Skeletal muscle cell (primary cell): ENCODE measurements at places on chromosomes 16 and 17.

GRCh38 chr16:75193730-75194444 lies 13.1 kb downstream of the CTRB2 start:
- no peak for DNase-seq

DNA sequence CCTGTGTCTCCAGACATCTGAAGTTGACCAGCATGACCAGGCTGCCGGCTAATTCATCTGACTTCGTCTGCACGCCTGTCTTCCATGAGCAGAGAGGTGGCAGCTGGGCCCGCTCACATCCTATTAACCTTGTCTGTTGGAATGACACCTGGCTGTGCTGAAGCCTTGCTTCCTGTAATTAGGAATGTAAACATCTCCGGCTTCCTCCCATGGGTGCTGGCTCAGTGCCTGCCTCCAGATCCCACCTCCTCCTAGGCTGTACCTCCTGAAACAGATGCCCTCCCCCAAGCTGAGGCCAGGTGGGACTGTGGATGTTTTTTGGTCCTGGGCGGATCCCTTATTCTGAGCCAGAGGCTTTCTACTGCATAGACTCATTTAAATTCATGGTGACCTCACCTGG lies 296.3 kb downstream of the HS3ST4 start:
- no peak for DNase-seq

- DNase-seq: no peak
These were observed 1400.7 kb downstream of the CDH8 start for GRCh38 chr16:60635548-60635947.

GRCh38 chr17:68812876-68813584 lies 142.2 kb downstream of the ABCA8 start:
- no peak for DNase-seq

DNA sequence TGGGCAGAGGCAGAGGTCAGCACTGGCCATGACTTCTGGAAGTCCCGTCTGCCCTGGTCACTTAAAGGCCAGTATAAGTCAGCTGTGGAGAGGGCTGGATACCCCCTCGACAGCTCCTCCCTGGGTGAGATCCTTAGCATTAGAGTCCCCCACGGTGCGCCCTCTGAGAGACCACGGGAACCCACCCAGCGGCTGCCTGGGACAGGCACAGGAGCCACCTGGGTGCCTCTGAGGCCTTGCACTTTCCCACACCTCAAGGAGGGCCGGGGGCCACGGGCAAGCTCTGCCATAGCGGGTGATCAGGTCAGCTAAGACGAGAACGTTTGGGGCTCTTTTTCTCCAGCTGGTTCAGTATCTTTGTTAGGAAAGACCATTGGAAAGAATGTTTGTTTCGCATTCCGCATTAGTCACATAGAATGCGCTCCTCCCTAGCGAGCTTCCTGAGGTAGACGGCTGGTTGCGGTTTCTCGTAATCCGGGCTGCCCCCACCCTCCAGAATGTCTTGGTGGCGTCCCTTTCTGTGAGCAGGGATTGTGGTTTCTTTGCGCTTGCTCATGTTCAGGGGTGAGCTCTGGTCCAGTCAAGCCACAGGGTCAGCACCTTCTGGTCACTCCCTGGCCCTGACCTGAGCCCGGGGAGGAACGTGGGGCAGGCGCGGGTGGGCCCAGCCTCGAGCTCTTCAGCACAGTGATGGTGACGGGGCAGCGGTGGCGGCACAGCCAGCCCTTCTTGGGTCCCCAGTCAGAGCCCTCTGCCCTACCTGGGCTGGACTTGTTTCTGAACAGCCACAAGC lies 25.2 kb downstream of the NME3 start:
- DNase-seq: peak; percentile 39

DNA sequence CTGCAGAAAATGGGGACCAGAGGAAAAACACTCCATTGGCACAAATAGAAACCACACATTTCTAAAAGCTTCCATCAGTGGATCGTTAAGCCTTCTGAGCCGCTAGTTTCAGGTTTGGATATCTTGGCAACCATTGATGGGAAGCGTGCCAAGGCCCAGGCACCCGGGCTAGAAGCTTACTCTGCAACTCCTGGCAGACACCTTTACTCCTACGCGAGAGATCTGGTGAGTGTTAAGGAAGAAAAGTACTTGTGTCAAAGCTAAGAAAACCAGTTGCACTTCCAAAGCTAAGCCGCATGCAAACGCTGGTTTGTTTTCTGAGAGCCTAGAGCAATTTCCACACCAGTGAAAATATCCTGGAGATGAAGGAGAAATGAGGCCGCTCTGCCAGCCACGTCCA lies 472.4 kb downstream of the PMP22 start:
- DNase-seq: peak; percentile 65

- no peak for DNase-seq
These were observed 8.1 kb upstream of the CCL18 start for GRCh38 chr17:36055921-36056520.

- DNase-seq: no peak
These were observed 57.3 kb downstream of the MAF start for GRCh38 chr16:79543219-79543618.

GRCh38 chr16:10938796-10939648 lies 3.2 kb downstream of the DEXI start:
- no peak for DNase-seq

- DNase-seq: no peak
These were observed 10.9 kb downstream of the HSPB9 start for GRCh38 chr17:42133461-42134041.

DNA sequence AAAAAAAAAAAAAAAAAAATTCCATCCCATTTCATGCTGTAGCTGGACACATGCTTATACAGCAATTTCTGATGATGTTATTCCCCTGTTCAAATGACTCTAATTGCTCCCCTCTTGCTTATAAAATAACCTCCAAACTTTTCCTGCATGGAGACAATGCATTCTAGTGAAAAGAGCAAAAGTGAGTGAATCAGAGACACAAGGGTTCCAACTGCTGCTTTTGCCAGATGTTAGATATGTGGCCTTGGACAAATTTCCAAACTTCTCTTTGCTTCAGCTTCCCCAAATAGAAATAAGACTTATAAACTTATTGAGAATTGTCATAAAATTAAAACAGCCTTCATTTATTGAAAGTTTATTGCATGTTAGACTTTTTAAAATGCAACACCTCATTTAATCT lies 65.0 kb upstream of the AXIN2 start:
- DNase-seq: no peak

DNA sequence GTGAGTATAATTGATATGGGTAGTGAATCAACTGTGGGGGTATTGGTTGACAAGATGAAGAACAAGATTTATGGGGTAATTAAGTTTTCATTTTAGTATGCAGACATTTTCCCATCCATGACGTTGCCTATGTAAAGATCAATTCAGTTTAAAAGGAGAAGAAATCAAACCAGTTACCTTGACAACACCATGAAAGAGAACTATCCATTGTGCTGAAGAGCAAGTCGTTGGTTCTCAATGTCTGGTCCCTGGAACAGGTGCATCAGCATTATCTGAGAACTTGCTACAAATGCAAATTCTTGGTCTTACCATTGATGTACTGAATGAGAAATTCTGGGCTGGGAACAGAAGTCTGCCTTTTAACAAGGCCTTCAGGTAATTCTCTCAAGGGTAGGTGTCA lies 801 bp upstream of the OR4D2 start:
- no peak for DNase-seq

DNA sequence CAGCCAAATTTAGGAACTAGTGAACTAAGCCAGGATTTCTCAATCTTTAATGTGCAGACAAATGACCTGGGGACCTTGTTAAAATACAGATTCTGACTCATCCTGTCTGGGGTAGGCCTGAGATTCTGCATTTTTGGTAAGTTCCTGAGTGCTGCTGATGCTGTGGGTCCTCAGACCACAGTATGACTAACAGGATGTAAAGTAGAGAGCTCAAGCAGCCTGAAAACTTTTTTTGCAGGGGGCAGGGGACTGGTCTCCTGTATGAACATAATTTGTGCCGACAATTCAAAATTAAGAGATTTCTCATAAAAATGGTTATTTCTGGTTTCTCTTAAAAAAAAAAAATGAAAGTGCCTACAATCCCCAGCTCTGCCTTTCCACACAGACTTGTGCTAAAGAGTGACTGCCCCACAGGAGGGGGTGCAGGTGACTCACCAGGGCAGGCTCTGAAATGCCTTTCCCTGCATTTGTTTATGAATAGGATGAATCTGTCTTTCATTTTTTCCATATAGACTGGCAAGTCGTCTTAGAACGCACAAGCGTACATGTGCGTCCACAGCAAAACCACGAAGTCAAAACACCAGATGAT lies 271.5 kb downstream of the PHKB start:
- peak; percentile 93 for DNase-seq

GRCh38 chr17:71793518-71793917 lies 327.3 kb upstream of the SOX9 start:
- no peak for DNase-seq

DNA sequence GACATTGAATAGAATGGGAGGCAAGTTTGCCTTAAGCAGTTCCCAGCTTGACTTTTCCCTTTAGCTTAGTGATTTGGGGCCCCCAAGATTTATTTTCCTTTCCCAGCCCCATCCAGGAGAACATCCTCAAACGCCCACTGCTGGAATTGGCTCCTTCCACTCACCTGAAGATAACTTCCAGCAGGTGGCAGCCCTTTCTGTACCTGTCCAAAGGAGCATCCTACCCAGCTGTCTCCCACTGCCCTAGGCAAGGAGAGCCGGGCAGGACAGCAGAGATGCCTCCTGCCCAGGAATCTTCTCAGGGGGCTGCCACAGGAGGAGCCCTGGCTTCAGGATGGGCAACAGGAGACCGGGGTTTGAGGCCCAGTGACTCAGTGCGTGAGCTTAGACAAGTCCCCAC lies 6.4 kb downstream of the CACNG5 start:
- DNase-seq: no peak

DNA sequence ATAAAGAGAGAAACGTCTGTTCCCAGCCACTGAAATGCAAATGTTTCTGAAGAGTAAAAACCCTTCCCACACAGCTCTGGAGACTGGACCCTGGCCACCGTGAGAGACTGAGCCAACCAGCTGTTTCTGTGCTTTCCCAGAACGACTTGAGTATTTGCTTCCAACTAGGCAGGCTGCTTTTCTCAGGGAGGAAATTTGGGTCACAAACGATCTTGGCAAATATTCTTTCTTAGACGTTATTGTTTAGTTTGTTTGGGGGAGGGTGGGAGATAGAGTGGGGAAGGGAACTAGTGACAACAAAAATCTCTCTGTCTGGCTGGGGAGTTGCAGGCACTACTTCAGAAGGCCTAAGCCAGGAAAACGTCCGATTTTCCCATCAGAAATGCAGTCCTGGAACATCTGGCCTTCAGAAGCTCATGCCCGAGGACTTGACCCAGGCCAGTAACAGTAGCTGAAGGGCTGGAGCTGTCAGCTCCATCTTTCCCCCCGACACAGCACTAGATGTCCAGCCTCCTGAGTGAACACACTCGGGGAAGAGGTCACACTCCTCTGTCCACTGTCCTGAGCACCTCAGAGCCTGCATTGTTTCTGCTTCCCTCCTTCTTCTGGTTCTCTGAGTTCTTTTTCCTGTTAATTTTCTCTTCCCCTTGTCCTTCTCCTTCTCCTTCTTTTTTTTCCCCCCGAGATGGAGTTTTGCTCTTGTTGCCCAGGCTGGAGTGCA lies 4.0 kb downstream of the CCDC92B start:
- DNase-seq: no peak

DNA sequence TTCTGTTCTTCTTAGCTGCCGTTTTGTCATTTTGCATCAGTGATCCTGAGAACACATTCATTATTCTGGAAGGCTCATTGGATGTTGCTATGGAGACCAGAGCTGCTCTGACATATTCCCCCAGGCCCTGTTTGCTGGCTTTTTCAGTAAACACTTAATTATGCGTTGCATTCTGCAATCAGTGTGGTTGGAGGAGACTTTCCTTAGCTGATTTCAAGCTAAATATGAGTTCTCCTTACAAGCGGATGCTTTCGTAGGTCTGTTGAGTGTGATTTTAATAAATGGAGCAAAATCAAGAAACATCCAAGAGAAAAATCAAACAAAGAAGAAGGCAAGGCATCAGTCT lies 38.2 kb upstream of the NUDT7 start:
- DNase-seq: no peak

DNA sequence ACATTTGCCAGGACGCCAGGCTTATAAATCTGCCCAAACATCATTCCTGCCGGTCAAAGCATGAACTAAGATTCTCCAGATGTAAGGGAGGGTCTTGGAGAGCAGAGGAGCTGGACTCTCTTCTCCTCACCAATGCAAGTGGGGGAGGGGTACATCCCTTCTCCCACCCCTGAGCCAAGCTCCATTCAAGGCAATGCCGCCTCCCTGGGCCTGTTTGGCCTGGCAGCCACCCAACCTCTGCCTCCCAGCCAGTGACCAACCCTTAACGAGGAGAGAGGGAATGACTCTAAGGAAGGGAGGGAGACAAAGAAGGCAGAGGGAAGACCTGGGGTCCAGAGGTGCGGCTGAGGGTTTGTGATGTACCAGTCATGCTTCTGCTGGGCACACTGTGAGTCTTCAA lies 13.8 kb downstream of the C17orf50 start:
- no peak for DNase-seq

- DNase-seq: no peak
These were observed 139.0 kb downstream of the RAB11FIP4 start for GRCh38 chr17:31530391-31530985.

- DNase-seq: peak; percentile 57
These were observed 38.4 kb downstream of the PTRH2 start for GRCh38 chr17:59668816-59669215.

DNA sequence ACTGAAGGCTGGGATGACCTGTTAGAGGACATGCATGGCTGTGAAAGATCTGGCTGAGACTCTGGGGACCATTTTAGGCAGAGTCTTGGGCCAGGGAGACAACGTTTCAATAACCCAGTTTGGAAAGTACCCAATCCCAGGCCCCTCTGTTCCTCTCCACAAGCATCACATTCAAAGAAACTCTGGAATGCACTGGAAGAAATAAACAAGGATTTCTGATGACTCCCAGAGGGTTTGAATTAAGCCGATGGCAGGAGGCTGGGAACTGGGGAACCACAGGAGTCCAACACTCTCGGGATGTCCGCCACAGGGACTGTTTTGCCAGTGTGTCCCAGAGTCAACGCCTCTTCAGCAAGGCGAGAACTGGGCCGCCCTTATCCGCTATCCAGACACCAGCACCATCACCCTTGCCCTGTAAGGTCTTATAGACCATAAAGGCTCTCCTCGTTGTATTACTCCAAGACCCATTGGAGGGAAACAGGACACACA lies 3.3 kb downstream of the PMP22 start:
- DNase-seq: no peak

DNA sequence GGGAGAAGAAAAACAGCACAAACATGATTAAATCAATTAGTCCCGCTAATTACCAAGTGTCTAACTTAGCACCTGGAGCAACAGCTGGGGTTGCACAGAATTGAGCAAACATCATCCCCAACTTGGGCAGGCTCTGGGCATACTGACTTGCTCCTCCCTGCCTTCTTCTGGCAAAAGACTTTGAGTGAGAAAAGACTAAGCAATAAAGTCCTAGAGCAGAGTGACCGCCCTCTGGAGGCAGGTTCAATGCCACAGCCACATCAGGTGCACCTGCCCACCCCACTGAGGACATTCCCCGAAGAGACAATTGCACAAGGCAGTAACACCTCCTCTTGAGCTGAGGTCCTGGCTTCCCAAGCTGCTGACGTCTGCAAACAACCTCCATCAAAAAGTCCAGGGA lies 358.3 kb downstream of the SOX9 start:
- DNase-seq: no peak
